ENCODE measurements at places on chromosomes 2 and 18.

- no peak for DNase-seq
Measured at GRCh38 chr2:98927027-98927426, 9.0 kb downstream of the CRACDL start.

DNA sequence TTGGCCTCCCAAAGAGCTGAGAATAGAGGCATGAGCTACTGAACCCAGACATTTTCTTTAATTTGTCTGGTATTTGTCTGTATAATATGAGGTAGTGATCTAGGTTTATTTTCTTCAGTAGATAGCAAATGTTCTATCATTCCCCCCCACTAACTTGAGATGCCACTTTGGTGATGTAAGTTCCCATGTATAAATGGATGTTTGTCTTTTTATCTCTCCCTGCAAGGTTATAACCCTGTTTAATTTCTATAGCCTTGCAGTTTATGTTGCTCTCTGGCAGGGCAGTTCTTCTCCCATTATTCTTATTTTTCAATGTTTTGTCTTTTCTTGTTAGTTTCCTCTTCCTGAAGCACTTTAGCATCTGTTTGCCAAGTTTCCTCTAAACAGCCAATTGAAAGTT is 39.1 kb upstream of the MAP4K4 start:
- no peak for DNase-seq

DNA sequence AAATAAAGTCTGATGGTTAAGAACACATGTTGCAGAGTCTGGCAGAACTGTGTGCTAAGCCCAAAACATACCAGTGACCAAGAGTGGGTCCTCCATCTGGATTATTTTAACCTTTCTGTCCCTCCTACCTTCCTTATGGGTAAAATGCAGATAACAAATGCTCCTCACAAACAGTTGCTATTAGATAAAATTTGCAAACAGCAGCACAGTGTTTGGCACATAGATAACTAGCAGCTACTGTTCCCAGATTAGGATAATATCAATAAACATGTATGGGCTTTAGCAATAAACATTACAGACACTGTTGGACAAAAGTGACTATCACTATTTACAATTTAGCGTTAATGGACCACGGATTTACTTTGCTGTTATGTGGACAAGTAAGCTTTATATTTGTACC is 154.9 kb downstream of the TCF4 start:
- no peak for DNase-seq

DNA sequence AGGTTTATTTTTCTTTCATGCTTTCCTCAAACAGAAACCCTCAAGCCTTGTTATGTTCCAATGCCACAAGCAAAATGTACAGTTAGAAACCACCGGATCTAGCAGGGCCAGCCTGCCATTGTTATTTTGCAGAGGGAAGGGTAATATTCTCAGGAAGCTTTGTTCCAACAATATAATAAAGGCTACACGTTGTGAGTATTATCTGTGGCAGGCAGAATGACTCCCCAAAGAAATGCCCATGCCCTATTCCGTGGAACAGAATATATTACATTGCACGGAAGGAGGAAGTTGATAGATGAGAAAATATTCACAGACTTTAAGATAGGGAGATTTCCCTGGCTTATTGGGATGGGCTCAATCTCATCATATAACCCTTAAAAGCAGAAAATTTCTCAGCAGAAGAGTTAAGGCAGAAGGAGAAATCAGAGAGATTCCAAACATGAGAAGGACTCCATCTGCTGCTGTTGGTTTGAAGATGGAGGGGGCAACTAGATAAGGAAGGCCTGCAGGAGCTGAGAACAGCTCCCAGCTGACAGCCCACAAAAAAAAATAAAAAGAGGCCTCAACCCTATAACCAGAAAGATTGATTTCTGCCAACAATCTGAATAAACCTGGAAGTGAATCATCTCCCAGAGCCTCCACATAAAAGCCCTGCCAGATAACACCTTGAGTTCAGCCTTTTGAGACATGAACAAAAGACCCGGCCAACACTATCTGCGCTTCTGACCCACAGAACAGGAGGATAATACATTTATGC is 466.6 kb downstream of the LPIN1 start:
- no peak for DNase-seq

GRCh38 chr2:14602309-14602708 is 30.2 kb upstream of the LRATD1 start:
- no peak for DNase-seq

DNA sequence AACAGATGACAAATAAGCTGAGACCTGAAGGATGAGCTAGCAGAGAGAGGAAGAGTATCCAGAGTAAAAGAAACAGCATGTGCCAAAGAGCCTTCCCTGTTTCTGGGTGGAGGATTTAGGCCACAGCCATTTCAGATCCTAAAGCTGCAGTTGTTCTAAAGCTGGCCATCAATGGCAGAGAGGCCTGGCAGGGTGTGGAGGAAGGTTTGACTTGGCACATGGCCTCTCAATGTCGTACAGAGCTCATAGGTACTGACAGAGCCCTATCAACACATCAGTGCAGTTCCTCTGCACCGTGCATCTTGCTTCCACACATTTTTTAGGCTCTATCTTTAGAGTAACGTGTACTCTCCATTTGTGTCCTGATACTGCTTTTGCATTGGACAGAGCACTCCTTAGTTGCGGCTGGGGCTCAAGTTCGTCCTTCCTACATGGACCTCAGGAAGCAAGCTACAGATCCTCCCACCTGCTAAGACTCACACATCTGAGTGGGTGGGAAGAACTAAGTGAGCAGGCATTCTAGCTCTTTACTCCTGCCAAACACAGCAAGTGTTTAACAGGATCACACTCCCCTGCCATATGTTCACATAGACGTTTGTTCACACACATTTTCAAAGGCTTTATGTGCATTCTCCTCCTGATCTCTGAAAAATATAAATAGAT is 3.0 kb upstream of the CHMP3 start:
- no peak for DNase-seq

DNA sequence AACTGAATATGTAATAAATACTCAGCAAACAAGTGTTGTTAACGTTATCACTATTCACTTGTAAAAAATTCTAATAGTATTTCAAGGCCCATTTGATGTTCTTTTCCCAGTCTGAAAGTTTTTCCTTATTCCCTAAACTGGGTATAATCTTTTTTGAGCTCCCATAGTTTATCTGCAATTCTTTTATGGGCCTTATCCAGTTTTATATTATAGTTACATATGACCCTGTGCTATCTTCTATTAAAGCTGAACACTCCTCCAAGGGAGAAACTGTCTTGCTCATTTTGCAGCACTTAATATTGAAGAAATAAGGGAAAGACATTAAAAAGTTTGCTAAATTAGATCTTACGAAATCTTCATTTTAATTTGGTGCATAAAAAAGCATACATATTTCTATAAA is 13.9 kb downstream of the PELI1 start:
- DNase-seq = no peak

GRCh38 chr18:70047931-70048603 is 100.4 kb upstream of the CD226 start:
- DNase-seq = no peak

DNA sequence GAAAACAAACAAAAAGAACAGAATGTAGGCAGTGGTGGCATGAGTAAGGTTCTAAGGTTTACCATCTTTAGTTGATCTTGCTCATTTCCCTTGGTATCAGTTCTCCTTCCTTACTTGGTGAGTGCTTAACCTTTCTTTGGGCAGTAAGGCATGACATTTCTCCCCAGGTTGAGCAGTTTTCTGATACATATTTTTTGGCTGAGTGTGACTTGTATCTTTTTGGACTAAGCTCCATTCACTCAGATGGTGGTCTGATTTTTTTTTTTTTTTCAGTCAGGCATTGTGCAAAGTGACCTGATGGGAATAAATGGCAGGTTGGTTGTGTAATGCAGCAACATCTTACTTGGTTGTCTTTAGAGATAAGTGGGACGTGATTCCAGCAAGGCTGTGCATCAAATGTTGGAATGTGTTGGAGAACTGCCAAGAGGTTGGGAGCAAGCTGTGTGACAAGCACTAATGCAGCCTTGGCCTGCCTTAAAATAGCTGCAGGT is 15.1 kb downstream of the SPTBN1 start:
- DNase-seq = no peak

- no peak for DNase-seq
Measured at GRCh38 chr2:20361893-20362292, 11.2 kb upstream of the PUM2 start.

DNA sequence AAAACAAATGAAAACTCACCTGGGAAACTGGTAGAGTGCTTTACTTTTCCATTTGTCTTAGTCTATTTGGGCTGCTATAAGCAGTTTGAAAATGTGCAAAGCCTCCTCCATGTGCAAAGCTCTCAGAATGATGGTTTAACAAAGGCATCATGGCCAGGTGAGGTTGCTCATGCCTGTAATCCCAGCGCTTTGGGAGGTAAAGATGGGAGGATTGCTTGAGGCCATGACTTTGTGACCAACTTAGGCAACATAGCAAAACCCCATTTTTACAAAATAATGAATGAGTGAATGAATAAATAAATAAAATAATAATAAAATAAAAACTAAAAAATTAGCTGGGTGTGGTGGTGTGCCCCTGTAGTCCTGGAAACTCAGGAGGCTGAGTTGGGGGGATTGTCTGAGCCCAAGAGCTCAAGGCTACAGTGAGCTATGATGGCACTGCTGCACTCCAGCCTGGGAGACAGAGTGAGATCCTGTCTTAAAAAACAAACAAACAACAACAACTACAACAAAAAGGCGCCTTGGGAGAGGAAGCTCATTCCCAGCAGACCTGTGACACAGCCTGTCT is 71.8 kb downstream of the MYCN start:
- no peak for DNase-seq

GRCh38 chr2:95284886-95285541 is 10.8 kb downstream of the PROM2 start:
- no peak for DNase-seq

DNA sequence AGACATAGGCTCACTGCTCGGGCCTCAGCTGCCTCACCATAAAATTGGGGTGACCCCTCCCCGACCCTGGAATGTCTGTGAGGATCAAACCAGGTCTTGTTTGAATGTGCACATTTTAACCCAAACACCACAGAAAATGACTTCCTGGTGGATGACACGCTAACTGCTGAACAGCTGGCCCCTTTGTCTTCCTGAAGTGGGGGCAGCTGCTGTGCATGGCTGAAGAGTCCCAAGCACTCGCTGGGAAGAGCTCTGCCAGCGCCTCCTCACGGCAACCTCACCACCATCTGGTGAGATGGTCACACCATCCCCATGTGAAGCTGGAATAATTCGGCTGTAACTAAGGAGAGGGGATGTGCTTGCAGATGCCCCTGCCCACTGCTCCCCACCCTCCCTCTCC is 34.0 kb downstream of the AQP12A start:
- no peak for DNase-seq

DNA sequence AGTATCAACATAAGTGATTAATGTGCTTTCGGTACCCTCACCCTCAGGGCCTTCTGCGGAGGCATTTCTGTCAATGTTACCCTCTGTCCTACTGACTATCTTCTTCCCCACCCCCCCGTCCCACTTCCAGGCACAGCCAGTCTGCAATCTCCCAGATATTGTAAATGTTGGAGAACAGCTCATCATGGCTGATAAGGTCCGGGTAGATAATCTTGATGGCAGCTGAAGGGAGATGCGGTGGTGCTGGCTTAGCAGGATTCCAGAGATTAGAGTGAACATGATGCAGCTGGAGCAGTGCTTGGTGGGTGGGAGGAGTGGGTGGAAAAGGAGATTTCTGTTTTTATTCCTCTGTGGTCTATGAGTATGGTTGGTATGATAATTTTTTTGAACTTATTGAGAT is 15.5 kb downstream of the GTF2A1L start:
- DNase-seq = no peak

DNA sequence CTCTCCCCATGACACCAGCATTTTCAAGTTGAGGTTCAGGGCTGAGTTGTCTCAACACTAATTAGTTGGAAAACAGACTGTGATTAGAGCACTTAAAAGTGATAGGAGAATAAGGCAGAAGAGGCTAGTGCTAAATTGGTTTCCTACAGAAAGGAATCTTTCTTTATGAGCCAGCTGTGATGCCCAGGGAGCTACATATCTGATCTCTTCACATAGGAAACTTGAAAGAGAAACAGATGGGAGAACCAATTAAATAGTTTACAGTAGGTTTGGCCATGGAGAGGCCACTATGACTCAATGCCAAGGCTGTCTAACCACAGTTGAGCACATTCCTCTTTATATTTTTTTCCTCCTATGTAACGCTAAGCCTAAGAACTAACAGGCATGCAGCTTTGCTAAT is 418.3 kb upstream of the CYRIA start:
- no peak for DNase-seq

- no peak for DNase-seq
Measured at GRCh38 chr2:120712180-120712681, 23.4 kb upstream of the GLI2 start.

- DNase-seq = no peak
Measured at GRCh38 chr2:221495731-221496130, 76.4 kb downstream of the EPHA4 start.

DNA sequence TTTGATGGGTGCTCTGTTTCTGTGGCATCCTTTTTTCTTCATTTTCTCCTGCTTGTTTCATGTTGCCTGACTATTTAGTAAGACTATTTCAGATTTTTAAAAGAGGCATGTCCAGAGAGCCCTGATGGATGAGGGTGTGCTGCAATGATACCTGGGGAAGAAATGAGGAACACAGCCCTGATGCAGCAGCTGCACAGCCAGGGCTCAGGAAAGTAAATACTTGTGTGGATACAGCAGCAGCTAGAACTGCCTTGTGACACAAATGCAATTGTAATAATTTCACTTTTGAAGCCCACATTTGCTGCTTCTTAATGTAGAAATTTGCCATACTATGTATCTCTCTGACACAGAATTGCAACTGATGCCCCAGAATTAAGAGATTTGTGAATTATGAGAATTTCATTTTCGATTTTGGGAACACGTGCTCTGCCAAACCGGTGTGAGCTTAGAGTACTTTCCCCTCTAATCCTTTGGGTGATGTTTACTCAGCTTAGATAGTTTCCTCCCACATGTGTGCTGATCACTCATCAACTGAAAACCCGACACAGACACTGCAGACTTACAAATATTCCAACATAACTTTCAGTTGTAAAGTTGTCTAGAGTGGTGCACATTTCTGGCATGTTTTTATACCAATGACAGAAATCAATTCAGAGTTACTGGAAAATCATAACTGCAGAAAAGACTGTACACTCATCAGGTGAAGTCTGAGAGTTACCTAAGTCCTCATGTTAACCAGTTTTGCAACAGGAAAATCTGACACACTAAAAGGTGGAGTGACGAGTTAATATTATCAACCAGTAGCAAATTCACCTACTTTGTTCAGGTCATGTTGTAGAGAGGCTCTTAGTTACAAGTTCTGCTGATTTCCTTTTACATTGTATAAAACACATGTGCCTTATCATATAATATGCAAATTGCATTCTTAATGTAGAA is 383.4 kb downstream of the CBLN2 start:
- DNase-seq = no peak

GRCh38 chr18:56563568-56563967 is 74.8 kb downstream of the TXNL1 start:
- no peak for DNase-seq

- DNase-seq = no peak
Measured at GRCh38 chr2:63614448-63614968, 25.7 kb downstream of the MDH1 start.

Measured in stimulated activated CD4-positive, alpha-beta T cell treated with anti-CD3 and anti-CD28 coated beads, Interleukin-2, amount 100 ng/mL, for 4 hours (primary cell).